ENCODE measurements at places on chromosomes 3 and 15.
A peak's percentile ranks its signal among the peaks of the same experiment; 100 is the strongest.

GRCh38 chr3:50190936-50191660, at the start of gene GNAT1:
Gene GNAT1, plus strand, starts transcription at chr3:50191610. Its CDS starts 116 bp downstream, at chr3:50191726.
- ATAC-seq = no peak

GRCh38 chr3:30493911-30494311, 112.5 kb upstream of the TGFBR2 start:
- no peak for ATAC-seq

DNA sequence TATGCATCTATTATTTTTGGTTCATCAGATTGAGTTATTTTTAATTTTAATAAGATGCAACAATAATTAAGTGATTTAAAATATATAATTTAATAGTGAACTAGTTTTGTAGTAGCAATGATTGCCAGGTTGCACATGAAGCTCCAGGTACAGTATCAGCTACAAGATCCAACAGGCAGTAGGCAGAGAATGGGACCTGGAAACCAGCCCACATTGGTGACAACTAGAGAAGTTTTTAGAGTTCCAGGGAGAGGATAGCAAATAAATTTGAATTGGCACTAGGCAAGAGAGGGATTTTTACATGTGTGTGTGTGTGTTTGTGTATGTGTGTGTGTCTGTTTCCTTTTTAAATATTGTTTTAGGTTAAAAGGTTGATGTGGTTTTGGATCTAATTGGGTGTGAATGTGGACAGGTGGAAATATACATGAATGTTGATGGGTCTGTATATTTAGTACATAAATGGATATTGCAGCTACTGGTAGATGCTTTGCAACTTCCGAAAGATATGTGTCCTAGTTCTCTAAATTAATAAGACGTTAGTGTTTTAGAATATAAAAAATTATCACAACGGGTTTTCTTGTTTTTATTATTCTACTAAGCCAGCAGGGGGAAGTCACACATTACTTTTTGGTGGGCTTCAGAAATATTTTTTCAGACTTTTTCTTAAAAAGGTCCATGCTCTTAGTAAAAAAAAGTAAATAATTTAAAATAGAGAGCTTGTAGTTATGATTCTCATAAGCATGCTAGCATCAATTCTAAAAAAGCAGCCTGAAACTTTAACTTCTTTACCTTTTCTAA, 110.1 kb upstream of the GBE1 start:
- ATAC-seq = no peak

DNA sequence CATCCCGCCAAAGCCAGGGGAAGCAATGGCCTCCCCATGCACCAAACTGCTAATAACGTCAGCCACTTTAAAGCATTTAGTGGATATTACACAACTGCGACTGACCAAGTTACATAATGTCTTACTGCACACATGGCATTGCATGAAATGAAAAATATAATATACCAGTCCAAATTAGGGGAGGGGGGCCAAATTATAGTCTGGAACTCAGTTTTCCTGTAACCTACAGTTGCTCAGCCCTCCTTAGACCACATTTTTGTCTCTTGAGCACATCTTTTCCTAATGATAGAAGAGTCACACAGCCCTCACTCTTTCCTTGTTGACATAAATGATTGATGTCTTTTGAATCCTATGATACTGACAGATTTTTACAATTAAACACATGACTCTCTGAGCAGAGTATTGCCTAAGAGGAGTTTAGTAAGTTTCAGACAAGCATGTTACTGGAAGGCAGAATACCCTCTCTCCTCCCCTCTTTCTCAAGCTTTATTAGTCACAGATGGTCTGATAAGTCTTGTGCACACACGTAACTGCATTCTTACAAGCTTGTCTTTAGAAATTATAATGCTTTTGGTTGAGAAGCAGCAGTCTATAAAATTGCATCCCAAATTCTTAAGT, 1.1 kb upstream of the PLD1 start:
- ATAC-seq = no peak

DNA sequence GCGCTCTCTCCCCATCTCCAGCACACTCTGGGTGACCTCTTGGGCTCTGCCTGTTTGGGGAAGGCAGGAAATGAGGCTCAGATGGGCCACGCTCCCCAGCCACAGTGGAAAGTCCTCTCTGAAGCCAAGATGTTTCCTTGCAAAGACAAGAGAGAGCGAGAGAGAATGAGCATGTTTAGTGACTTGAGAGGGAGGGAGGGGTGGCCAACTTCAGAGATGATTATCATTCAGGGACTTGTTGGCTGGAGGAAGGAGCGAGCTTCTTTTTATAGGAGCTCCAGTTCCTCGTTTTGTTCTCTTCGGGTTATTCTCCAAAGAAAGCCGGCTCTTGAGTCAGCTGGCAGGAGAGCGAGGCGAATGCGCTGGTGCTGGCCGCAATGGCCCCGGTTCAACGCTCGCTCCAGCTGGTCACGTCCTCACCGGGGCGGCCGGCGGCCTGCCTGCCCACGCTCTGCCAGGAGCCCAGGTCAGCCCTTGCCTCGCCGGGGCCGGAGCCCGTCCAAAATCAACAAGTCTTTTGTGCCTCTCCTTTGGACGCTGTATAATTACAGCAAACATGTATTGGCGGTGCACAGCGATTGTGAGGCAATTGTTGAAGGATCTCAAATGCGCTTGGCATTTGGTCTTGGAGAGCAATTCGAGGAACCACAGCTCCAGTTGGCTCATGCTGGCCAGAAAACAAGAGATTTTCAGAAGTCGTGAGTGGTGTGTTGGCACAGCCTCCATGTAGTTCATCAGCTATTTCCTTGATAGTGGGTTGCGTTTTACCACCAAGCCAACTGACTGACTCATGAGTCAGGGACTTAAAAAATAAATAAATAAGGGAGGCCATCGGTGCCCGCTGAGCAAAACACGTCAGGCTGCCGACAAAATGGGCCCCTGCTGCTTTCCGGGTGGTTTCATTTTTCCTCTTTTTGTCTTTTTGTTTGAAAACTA, 288.6 kb downstream of the UACA start:
- no peak for ATAC-seq

DNA sequence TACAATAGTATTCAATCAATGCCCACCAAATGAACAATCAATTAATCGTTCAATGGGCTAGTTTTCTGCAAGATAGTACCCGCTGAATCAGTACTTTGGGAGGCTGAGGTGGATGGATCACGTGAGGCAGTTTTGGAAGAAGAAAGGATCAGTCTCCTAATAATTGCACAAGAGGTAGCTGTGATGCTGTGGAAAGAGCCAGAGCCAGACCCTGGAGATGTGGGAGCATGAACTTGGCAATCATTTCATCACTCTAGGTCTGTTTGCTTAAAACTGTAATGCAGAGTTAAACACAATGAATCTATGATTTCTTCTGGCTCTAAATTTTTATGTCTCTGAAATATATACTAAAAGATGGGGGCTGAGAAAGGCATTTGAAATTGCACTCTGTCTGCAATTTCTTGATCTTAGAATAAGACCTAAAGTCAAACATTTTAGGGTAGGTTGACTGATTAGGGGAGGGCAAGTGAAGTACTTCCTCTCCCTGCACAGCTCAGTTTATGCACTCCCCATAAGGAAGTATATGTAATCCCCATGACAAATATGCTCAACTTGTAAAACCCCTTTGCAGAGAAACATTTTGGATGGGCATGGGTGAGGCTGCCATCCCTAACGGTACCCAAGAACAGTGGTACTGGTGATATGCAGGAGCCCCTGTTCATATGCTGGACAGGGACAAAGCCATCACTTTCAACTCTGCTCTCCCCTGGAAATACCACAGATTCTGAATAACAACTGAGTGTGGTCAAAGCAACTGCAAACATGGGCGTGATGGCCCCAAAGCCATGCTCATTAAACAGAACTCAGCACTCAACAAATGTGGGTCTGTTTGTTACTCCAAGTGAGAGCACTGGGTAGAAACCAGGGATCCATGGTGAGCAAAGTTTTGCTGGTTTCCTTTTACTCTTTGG, 28.6 kb upstream of the SPATA12 start:
- ATAC-seq = no peak

- no peak for ATAC-seq
Observed at GRCh38 chr3:107963581-107963980, 127.2 kb downstream of the CD47 start.

GRCh38 chr3:32147509-32147908, 41.1 kb downstream of the GPD1L start:
- ATAC-seq = no peak

- no peak for ATAC-seq
Observed at GRCh38 chr3:151976211-151977050, 103.0 kb downstream of the SUCNR1 start.

DNA sequence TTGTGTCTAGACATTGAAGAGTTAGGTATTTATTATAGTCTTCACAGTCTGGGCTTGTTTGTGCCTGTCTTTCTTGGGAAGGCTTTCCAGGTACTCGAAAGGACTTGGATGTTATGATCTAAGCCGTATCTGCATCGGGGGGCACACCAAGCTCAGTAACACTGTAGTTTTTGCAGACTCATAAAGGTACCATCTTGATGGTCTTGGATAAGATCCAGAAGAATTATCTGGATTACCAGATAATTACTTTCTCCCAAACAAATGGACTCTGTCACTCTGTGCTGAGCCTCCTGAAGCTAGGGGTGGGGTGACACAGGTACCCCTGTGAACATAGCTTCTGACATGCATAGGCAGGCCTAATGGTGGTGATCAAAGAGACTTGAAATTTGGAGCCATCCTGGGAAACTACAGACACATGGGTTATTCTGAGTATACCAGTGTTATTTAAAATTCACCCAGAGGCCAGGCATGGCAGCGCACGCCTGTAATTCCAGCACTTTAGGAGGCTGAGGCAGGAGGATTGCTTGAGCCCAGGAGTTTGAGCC, 238.6 kb upstream of the TPM1 start:
- no peak for ATAC-seq

GRCh38 chr3:120642368-120642948, 39.6 kb downstream of the HGD start:
- peak; percentile 58 for ATAC-seq

DNA sequence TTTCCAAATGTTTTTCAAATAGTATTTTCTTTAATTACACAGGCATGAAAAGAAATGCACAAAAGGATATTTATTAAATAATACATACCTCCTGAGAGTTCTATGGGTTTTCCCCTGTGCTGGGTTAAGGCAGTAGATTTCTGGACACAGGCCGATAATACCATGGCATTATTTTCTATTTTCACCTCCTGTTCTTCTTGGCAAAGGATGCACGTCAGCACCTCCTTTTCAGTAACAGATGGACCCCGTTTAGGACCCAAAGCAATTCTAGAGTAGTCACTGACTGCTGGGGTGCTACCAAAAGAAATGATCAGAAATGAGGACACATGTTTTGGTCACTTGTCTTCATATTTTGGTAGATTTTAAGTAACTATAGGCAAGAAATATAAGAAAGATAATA, 86.4 kb upstream of the TTBK2 start:
- no peak for ATAC-seq

DNA sequence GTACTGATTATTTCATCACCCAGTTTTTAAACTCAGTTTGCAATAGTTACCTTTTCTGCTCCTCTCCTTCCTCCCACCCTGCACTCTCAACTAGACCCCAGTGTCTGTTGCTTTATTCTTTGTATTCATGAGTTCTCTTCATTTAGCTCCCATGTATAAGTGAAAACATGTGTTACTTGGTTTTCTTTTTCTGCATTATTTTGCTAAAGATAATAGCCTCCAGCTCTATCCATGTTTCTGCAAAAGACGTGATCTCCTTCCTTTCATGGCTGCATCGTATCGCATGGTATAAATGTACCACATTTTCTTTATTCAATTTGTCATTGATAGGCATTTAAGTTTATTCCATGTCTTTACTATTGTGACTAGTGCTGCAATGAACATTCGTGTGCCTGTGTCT, 79.0 kb downstream of the NAALADL2 start:
- no peak for ATAC-seq

GRCh38 chr15:101233651-101234280, 18.1 kb downstream of the CHSY1 start:
- ATAC-seq = no peak

GRCh38 chr15:95793231-95793630, 537.3 kb upstream of the NR2F2 start:
- no peak for ATAC-seq

DNA sequence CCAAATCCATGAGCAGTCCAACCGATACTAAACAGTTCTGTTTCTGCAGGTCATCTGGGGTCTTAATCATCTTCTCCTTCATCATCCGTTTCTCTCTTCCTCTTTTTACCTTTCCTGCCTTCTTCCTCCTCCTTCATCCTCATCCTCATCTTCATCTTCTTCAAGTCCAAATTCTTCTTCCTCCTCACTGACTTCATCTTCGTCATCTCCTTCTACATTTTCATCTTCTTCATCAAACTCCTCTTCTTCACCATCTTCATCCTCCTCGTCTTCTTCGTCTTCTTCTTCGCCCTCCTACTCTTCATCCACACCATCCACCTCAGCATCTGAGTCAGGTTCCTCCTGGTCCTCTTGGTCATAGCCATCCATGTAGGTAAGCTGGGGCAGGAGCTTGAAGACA, 14.2 kb upstream of the COMMD4 start:
- ATAC-seq = no peak

GRCh38 chr3:106332129-106332528, 463.3 kb upstream of the CBLB start:
- ATAC-seq = no peak

DNA sequence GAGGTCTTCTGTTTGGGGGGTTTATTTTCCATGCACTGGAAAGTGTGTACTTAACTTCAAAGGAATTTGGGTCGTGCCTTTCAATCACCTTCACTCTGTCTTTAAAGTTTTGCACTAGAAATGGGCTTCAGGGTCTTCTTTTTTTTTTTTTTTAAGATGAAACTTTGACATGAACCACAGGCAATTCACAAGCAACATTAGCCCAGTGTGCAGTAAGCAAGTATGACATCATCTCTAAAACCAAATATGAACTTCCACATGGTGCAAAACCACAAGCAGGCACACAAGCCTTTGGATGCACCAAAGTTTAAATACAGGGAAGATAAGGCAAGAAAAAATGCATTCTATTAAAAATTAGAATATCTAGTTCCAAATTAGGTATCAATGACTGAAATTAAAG, 381.9 kb downstream of the ERC2 start:
- ATAC-seq = no peak

DNA sequence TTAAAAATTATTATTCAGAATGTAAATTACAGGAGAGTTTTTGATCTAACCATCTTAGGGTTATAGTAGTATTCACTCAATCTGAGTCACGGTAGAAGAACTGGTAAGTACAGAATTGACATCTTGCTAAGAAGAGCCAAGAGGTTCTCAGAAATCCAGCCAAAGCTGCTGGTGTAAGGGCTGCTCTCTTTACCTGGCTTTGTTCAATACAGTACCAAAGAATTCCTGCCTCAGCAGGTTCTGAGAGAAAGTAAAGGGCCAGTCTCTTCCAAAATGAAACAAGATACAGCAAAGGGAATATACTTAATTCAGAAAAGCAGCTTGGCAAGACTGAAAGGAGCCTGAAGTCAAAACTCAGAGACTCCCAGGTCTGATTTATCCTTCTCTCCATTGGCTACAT, 193.1 kb downstream of the TNIK start:
- no peak for ATAC-seq

- no peak for ATAC-seq
Observed at GRCh38 chr15:87293031-87293430, 963.5 kb downstream of the NTRK3 start.
